ENCODE measurements at places on chromosomes 7 and 10.

DNA sequence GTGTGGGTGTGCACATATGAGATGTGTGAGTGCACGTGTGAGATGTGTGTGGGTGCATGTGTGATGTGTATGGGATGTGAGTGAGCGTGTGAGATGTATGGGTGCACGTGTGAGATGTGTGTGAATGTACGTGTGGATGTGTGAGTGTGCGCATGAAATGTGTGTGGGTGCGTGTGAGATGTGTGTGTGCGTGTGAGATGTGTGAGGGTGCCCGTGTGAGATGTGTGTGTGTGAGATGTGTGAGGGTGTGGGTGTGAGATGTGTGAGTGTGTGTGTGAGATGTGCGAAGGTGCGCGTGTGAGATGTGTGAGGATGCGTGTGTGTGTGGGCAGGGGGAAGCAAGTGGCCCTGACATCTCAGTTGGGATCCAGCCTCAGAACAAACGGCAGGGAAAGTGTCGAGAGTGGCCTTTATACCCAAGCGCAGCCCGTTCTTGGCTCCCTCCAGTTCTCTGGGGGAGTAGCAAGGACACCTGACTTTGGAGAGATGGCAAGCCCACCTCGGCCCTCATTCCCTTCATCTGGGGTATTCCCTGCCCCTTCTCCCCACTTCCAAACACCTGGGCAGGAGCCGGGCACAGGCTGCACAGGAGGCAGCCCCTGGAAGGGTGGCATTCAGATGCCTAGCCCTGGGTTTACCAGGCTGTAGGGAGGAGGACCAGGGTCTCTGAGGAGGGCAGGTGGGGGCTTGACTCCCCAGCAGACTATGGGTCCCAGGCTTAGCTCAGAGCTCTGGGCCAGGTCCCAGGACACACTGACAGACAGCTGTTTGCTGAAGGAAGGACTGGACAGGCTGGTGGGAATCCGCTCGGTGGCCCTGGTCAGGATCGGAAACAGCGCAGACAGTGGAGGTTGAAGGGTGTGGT lies 31.6 kb downstream of the PPIF start:
- no peak for DNase-seq

GRCh38 chr7:93359520-93360198 lies 127.5 kb downstream of the VPS50 start:
- DNase-seq: no peak

GRCh38 chr7:128017460-128017859 lies 13.8 kb downstream of the LRRC4 start:
- no peak for DNase-seq

- DNase-seq: no peak
Observed at GRCh38 chr10:1152386-1153250, 96.4 kb downstream of the WDR37 start.

- no peak for DNase-seq
Observed at GRCh38 chr10:102313221-102313896, 68.0 kb downstream of the GBF1 start.

GRCh38 chr10:90871279-90871765 lies 452 bp upstream of the RPP30 start:
- no peak for DNase-seq

DNA sequence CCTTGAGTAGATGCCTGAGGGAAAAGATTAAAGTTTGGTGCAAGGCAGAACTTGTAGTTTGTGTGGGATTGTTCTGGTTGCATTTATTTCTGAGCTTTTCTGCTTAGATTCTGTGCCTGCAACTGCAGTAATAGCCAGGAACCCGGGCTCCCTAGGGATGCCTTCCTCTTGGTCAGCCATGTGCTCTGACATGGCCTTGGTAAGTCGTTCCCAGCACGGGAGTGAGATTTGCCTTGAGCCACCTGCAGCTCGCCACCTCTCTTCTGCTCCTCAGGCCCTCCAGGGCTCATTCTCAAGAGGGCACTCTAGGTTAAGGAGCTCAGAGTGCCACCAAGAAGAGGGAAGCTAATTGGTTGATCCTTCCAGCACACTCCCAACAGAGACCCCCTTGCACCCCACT lies 350.6 kb upstream of the MKI67 start:
- no peak for DNase-seq

DNA sequence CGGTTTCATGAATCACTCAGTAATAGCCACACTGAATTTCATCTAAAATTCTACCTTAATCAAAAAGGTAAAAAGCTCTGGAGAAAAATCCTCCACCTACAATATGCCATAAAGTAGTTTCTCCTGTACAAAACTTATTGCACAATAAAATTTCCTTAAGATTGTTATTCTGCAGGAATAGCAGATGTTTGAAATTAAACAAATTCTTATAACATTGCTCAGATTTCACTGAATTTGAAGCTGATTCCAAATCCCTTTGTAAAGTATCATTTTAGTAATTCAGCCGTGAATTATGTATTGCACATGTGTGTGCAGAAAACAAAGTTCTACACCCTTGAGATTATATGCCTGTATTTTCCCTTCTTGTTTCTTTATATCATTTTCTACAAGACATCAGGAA lies 123.8 kb downstream of the AMPH start:
- no peak for DNase-seq

DNA sequence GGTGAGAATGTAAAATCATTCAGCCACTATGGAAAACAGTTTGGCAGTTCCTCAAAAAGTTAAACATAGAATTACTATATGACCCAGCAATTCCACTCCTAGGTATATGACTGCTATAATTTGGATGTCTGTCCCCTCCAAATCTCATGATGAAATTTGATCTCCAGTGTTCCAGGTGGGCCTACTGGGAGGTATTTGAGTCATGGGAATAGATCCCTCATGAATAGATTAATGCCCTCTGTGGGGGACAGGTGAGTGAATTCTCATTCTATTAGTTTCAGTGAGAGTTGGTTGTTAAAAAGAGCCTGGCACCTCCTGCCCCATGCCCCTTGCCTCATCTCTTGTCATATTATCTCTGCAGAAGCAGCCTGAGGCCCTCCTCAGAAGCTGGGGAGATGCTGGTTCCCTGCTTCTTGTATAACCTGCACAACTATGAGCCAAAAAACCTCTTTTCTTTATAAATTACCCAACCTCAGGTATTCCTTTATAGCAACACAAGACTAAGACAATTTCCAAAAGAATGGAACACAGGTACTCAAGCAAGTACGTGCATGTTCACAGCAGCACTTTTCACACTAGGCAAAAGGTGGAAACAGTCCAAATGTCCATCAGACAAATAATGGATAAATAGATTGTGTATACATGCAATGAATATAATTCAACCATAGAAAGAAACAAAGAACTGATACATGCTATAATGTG lies 8.8 kb upstream of the SLC25A28 start:
- no peak for DNase-seq

- no peak for DNase-seq
Observed at GRCh38 chr10:75685187-75685586, 253.8 kb downstream of the LRMDA start.

- no peak for DNase-seq
Observed at GRCh38 chr10:96637709-96638108, 50.9 kb upstream of the TM9SF3 start.

DNA sequence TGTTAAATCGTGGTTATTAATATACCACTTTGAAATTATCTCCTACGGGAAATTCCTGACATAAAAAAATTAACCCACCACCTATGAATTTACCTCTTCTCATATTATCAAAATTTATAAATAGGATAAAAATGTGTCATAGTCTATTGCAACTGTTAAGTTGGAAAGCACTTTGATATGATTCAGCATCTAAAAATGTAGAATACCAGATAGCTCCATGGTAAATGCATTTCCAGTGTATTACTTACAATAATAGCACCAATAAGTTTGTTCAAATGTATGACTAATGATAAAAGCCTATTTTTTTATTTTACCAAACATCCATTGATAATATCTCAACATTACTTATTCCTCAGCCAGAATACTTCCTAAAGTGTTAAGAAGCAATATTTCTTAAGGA lies 13.6 kb upstream of the KCND2 start:
- no peak for DNase-seq

GRCh38 chr10:108970016-108970415 lies 953.3 kb downstream of the XPNPEP1 start:
- DNase-seq: no peak

- no peak for DNase-seq
Observed at GRCh38 chr10:117345143-117345542, 30.1 kb downstream of the PDZD8 start.

- no peak for DNase-seq
Observed at GRCh38 chr10:13003004-13003403, 1.5 kb upstream of the CCDC3 start.

DNA sequence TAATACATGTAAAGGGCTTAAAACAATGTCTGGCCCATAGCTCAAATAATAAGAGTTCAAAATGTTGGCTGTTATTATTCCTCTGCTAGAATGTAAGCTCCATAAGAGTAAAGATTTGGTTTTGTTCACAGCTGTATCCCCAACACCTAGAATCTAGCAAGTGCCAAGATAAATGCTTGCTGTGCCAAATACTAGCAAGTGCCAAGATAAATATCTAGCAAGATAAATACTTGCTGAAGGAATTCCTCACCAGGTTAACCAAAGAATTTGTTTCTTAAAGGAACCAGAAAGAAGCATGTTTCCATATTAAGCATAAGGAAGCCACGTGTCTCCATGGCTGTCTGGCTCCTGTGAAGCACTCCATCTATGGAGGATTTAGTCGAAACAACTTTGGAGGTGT lies 235.2 kb upstream of the SP4 start:
- DNase-seq: no peak

GRCh38 chr7:36148422-36149065 lies 4.5 kb upstream of the EEPD1 start:
- DNase-seq: no peak

- DNase-seq: peak; percentile 51
Observed at GRCh38 chr10:13787015-13787421, 200.3 kb downstream of the PRPF18 start.

DNA sequence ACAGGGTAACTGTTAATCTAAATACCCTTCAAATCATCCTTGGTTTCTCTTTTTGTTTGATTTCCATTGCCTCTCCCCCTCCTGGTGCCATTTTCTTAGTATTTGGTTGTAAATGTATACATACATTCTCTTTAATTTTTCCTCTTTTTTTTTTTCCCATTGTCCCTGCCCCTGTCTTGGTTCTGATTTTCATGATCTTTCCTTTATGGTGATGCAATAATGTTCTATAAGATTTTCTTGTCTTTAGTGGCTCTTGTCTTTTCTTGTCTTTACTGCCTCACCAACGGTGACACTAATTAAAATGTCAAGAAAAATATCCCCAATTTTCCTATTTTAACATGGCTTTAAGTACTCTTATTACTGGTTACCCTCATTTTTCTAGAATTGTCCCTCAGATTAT lies 135.9 kb upstream of the POT1 start:
- no peak for DNase-seq
